OCI-LY7 (cell line): ENCODE measurements at places on chromosomes 3 and 15.

- no peak for DNase-seq
Measured at GRCh38 chr3:53773611-53774368, 72.4 kb downstream of the CHDH start.

GRCh38 chr15:38672814-38673670 is 108.4 kb upstream of the RASGRP1 start:
- DNase-seq = peak; percentile 88

- no peak for DNase-seq
Measured at GRCh38 chr3:14482271-14482721, 57.8 kb downstream of the GRIP2 start.

DNA sequence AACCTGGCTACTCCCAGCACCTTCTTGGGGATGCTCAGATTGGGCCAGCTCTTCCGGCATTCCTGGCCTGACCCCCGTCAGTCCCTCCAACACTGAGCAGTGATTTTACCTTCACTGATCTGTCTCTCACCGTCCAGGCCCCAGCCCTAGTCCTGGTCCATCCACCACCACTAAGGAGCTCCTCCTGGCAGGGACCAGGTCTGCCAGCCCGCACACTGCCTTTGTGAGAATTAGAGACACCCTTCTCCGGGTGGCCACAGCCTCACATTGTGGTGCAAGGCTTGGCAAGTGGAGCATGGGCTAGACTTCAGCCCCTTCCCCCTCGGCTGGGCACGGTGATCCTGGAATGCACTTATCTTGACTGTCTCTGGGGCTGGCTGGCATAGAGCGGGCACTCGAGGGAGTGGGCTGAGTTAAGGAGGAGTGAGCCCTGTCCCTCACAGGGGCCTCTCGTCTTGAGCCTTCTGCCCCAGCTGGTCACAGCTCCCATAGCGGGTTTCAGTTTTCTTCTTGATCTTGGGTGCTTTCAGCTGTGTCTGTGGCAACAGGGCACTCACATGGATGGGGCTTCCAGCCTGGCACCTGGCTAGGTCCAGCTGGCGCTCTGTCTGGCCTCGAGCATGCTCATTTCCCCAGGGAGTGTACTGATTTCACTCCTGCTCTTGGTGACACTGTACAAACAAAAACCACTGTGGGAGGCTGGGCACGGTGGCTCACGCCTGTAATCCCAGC is 53.9 kb downstream of the LINGO1 start:
- DNase-seq = no peak

GRCh38 chr3:184237211-184237610 is 7.8 kb downstream of the VWA5B2 start:
- DNase-seq = no peak

DNA sequence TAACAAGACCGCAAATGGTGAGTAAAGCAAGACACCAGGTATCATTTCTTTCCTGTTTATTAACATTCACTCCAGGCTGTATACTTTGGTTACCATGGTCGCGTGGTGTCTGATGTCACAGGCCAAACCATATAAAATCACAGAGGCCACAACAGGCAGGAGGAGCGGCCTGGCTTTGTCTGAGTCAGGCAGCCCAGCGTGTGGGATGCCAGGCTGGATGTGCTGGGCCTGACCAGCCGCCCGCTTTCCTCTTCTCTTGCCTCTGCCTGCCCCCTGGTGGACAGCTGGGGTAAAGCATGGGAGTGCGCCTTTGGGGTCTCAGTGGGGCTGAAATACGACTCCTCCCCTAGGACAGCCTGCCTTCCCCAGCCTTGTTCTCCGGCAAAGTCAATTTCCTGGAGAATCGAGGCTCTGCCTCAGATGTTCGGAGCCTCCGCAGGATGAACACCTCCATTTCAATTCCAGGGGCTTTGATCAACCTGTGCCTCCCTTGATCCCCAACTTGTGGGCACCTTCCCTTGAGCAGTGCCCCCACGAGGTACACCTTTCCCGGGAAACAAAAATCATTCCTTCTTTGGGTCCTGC is 78.2 kb downstream of the CCNL1 start:
- DNase-seq = peak; percentile 79

- DNase-seq = no peak
Measured at GRCh38 chr3:123626881-123627280, 42.0 kb upstream of the HACD2 start.

DNA sequence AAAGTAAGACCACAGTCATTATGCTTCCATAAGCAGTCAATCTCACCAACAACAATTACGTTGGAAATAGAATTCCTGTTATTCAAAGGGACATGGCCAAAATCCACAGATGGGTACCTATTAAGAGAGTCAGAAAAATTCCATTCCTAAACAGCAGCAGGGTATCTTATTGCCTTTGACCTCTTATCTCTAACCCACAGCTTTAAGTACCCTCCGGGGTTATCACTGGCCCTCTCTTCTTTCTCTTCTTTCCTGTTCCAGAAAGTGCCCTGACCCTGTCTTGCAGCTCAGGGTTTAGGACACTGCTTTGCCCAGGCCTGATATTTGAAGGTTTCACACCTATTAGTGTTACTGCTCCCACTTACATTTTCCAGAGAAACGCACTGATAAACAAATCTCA is 428.7 kb downstream of the TBC1D5 start:
- no peak for DNase-seq

GRCh38 chr3:110234831-110235230 is 836.8 kb upstream of the NECTIN3 start:
- DNase-seq = no peak

GRCh38 chr3:125128861-125129501 is 73.2 kb upstream of the HEG1 start:
- DNase-seq = no peak

DNA sequence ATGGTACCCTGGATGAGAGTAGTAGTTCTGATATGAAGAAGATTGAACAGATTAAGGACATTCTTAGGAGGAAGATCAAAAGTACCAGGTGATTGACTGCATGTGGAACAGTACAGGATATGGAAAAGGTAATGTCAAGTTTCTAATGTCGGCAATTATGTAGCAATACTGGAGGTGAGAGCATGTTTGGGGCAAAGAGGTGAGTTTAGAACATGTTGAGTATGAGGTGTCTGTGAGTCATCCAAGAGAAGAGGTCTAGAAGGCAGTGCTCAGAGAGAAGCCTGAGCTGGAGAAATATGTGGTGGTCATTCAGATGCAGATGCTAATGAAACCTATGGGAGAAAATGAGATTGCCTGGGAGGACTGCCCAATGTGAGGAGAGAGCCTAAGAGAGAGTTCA is 305.6 kb downstream of the ZBTB20 start:
- no peak for DNase-seq

DNA sequence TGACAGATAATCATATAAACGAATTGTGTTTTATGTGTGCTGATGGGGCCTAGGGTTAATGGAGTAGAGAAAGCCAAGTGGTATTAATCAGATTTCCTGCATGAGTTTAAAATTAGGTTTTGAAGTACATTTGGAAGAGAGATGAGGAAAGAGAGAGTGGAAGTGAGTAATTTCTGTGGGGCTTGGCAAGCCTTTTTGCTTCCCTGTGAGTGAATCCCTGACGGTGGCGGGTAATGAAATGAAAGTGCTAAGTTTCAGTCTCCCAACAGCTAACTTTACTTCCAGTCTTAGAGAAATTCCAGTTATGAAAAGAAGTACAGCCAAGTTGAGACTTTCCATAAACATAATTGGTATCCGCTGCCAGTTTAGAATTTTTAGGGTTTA is 139.4 kb downstream of the BBX start:
- no peak for DNase-seq

DNA sequence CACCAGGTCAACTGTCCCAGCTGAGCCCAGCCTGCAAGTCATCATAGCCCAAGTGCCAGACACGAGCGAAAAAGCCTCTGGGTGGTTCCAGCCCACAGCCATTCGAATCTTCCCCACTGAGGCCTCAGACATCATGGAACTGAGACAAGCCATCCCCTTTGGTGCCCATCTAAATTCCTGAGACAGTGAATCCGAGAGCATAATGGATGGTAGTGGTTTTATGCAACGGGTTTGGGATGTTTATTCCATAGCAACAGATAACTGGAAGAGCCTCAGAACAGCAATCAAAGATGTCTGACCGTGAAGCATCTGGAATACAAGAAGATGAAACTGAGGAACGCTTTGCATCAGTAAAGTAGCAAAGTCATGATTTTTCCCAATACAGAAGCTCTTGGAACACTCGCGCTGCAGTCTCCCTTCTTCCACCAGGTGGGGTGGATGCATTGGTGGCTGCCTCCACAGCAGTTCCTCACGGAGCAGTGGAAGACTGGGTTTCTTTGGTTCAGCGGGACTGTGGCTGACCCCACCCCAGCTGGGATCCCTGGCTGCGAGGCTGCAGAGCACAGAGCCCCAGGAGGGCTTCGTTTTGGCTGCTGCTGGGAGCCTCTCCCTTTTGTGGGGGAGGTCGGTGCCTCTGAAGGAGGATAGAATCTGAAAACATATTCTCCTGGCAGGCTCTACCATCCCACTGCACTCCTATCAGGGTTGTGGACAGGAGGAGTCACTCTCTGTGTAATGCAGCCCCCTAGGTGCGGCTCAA is 26.4 kb upstream of the PDE8A start:
- peak; percentile 30 for DNase-seq

- DNase-seq = no peak
Measured at GRCh38 chr3:123663977-123664376, 79.1 kb upstream of the HACD2 start.

DNA sequence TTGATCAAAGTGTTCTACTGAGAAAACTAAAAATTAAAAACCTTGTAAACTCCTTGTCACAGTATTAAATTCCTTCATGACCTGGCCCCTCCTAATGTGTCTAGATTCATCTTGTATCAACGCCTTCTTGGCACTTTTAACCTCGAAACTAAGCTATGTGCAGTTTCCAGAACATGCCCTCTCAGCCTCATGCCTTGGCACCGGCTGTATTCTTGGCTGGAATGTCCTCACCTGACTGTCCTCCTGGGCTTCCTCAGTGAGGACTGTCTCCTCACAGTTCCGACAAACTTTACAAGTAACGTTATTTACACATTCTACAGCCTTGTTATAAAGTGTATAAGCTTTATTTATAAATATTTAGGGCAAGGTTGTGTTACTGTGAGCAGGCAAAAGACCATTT is 196.5 kb upstream of the SLC2A2 start:
- no peak for DNase-seq

- DNase-seq = no peak
Measured at GRCh38 chr3:134477938-134478337, 7.8 kb downstream of the ANAPC13 start.

GRCh38 chr3:177356952-177357351 is 159.7 kb upstream of the TBL1XR1 start:
- DNase-seq = no peak
